Caudate nucleus (tissue), 63 donors: ENCODE measurements at places on chromosomes 4 and X.

DNA sequence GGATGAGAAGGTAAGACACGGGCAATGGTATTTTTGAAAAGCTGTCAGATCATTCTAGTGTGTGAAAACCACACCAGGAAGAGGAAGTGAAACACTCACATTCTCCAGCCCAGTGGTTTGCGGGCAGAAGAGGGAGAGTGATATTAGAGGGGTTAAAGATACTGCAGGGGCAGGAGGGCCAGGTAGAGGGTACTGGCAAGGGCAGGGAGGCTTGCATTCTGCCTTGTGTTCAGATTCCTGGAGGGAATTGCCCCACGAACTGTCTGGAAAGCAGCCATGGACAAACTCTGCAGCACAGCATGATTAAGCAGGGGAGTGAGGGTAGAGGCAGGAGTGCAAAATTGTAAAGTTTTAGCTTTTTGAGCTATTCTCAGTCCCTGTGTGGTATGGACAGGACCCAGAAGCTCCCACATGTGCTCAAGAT, 30.9 kb downstream of the NIPAL1 start:
- DNase-seq = no peak

GRCh38 chrX:147522981-147523380, 388.7 kb upstream of the FMR1 start:
- DNase-seq = no peak

DNA sequence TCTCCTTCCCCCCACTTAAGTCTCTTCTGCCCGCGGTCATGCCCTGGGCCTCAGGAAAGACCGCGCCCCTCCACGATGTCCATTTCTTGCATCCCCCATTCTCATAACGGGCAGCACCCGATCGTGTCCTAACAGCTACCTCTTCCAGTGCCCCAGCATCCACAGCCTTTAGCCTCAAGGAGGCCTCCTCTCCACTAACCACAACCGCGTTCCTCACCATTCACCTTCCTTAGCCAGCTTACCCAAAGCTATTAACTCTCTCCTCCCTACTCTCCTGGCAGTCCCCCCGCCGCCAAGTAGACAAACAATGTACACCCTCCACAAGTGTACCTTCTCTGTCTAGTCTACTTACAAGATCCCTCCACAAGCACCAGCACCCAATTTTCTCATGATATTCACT, 58.6 kb upstream of the PAGE5 start:
- no peak for DNase-seq

DNA sequence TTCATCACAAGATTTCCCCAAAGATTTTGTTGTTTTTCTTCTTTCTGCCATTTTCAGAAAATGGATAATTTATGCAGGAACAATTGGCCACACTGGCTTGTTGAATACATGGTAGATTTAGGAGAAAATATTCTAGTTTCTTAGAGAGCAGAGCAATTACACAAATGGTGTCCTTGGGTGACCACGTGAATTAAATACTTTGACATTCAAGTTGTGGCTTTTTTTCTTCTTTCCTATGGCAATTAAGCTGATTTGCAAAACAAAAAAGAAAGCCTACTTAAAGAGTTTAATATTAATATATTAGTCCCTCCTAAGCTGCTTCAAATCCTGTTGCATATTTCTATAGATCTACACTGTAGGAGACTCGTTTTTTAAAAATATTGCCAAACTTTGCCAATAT, 133.0 kb upstream of the HTR2C start:
- no peak for DNase-seq

GRCh38 chrX:155967653-155968325, 29.7 kb upstream of the IL9R start:
- DNase-seq = no peak

DNA sequence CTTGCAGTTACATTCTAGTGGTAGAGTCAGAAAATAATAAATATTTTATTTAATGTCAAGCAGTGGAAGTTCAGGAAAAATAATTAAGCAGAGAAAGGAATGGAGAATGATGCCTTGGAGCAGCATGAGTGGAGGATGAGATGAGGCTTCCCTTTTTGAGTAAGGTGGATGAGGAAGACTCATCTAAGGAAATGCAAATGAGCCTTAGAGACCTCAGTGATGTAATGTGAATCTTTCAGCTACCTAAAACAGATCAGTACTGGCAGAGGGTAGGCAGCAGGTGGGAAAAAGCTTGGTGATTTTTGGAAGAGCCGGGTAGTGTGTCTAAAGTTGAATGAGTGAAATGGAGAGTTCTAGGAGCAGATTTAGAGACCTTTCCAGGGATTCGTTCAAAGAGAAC, 118.2 kb downstream of the GRID2 start:
- DNase-seq = no peak

DNA sequence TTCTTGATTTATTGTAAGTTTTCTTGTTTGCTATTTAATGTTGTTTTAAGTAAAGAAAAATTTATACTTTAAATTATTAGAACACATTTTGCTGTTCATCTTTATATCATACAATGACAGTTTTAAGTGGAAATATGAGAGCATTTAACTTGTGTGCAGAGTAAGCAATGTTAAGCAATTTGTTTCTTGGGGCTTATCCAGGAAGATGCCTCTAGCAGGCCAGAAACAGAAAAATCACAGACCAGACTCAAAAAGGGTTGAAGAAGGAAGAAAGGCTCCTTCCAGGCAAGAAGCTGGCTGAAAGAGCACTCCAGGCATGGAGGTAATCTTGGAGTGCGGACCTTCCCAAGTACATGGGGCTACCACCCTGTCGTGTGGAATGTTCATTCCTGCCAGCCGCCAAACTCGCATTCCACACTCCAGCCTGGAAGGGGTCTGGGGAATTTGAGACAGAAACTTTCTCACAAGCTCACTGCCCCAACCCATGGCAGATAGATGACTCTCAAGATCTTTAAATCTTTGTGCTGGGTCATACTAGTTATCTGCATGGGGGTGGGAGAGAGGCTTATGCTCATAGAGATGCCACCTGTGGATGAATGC, 1521.3 kb upstream of the AGA start:
- DNase-seq = no peak

- no peak for DNase-seq
These were observed 71.7 kb downstream of the FBXW7 start for GRCh38 chr4:152464030-152464823.

- DNase-seq = no peak
These were observed 465.1 kb downstream of the PDHA2 start for GRCh38 chr4:96305030-96305429.

DNA sequence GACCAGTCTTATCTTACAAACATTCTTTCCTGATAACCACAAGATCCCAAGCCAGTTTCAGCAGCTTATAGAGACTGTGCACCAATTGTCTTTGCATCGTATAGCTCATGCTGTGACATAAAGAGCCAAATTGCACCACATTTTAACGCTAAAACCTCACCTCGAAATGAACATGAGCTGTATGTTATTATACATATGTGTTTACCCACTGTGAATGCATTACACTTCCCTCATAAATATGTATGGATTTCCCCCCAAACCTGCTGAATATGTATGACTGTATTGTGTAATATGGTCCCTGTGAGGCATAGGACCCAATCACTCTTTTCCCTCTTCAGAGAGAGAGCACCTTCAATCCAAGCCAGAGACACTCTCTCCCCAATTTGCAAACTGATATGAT, 692.4 kb downstream of the NLGN4X start:
- no peak for DNase-seq

GRCh38 chr4:185183622-185184281, 20.0 kb downstream of the CFAP97 start:
- DNase-seq = peak; percentile 18

DNA sequence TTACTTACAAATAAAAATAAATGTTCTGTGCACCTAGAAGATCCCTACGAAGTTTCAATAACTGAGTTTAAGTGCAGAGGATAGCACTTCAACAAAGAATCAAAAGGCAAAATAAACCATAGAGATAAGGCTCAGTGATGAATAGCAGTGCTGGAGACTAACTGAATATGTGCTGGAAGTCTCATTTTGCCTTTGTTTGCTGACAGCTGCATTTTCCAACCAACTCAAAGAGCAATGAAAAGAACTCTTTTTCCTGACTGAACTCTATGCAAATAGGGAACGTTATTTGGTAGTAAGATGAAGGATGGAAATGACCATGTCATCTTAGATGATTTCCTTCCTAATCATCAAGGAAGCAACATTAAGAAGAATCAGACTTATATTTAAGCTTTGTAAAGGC, 32.7 kb upstream of the ADH7 start:
- DNase-seq = no peak

DNA sequence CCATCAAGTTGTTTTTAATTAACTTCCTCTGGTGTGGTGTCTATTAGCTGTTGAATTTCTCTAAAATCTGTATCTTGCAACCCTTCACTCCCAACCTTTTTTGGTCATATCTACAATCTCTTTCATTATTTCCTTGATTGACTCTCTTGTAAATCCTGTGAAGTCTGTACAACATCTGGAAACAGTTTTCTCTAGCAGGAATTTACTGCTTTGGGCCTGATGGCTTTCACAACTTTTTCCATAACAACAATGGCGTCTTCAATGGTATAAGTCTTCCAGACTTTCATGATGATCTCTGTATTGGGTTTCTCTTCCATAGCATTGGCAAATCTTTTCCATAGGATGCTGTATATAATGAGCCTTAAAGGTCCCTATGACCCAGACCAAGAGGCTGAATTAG, 49.0 kb downstream of the TBC1D19 start:
- DNase-seq = no peak

DNA sequence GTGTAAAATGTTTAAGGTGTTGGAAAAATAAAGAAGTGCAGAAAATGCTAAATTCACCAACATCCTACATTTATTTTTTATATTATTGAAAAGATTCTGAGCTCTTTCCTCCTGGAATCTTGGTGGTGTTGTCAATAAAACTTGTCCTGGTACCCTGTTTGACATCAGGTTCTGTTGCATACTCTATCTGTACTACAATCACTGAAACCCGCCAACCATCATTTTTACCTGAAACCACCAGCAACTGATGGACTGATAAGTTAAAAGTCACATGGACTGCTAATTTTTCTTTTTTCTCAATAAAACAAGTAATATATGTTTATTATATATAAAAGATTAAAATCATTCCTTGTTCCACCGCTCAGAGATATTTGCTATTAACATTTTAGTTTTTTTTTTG, 23.4 kb downstream of the STAP1 start:
- no peak for DNase-seq

DNA sequence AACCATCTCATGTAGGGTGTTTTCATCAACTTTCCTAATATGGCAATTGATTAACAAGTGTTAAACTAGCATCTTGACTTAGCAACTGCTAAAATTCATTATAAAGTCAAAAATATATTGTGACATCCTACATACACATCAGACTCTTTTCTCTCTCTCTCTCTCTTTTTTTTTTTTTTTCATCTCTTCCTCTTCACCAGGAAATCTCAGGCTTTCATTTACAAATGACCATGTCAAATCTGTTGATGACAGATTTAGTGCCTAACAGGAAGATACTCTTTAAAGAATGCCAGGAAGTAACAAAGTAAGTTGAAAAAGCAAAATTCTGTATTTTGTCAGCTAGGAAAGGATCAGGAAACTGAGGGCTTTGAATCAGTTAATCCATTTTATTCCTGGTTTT, 365.5 kb downstream of the PCDH7 start:
- no peak for DNase-seq

- DNase-seq = no peak
These were observed 1.2 kb downstream of the HMGB3 start for GRCh38 chrX:150984169-150984824.

- DNase-seq = no peak
These were observed 973.3 kb upstream of the FTHL17 start for GRCh38 chrX:32045149-32045548.
